ENCODE measurements at places on chromosomes 2 and 18.

GRCh38 chr2:204655626-204656025, 110.4 kb downstream of the PARD3B start:
- DNase-seq: no peak

DNA sequence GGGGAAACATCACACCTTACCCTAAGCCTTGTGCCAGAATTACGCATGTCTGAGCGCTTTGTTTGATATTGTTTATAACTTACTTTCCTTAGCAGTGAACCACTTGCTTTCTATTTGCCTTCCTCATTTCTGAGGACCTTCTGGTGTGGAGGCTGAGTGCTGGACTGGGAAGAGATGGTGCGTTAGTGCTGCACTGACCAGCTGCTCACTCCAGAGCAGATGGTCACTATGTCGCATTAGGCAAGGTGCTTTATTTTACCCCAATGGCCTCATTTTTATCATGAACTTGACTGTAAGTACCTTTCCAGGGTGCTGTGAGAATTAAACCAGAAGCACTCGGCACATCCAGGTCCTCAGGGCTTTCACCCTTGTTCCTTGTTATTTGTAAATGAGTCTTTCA, 46.6 kb upstream of the TMEM18 start:
- DNase-seq: no peak

DNA sequence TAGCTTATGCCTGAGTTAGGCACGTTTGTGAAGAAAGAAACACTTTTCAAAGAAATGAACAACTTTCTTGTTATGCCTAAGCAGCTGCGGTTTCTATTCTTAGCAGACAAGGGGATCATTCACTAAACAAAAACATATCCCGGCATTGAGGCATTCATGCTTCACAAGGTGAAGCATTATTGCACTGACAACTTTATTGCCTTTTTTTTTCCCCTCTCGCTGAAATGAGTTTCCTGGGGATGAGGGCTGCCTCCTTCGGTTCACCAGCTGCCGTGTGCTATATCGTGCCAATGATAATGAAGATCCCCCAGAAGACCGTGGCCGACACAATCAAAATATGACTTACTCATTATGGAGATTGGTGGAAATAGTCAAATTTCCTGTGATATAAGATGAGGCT, 288.2 kb upstream of the ST6GAL2 start:
- no peak for DNase-seq

DNA sequence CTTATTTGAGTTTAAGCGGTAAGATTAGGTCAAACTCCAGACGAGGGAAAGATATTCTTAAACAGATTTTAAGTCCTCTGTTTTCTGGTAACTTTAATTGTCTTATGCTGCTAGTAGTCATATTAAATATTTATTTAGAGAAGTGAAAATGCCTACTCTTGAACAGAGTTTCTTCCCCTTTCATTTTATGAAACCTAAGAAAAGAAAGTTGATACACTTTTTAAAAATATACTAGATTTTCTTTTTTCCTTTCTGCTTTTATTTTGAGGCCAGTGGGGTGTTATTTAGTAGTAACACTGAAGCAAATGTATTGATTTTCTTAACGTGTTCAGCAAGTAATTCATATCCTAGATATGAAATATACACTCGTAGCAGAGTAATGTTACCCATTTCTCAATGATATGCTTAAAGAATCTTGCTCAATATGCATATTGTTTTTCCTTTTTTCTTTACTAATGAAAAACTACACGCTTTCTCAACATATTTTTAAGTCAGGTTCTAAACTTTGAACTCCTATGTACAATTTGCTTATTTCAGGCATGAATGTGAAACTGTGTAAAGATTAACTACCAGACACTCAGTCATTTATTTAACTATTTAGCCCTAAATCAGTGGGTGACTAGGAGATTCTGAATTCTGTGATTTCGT, 691 bp downstream of the KYNU start:
- no peak for DNase-seq

- DNase-seq: no peak
These were observed 202.7 kb downstream of the MTX2 start for GRCh38 chr2:176471949-176472348.

GRCh38 chr2:180978903-180979748, 1.3 kb upstream of the UBE2E3 start:
- no peak for DNase-seq

GRCh38 chr2:22991844-22992243, 393.1 kb upstream of the KLHL29 start:
- DNase-seq: no peak

- DNase-seq: no peak
These were observed 21.2 kb downstream of the STAMBP start for GRCh38 chr2:73850009-73850408.

- DNase-seq: no peak
These were observed 87.9 kb downstream of the INHBB start for GRCh38 chr2:120433816-120434290.

- no peak for DNase-seq
These were observed 100.1 kb downstream of the WDPCP start for GRCh38 chr2:63488118-63488713.

GRCh38 chr2:132825601-132826000, 155.6 kb upstream of the LYPD1 start:
- no peak for DNase-seq

GRCh38 chr18:74651327-74652128, 53.9 kb downstream of the ZNF407 start:
- DNase-seq: no peak

GRCh38 chr2:195642027-195642678, 14.9 kb upstream of the SLC39A10 start:
- no peak for DNase-seq

DNA sequence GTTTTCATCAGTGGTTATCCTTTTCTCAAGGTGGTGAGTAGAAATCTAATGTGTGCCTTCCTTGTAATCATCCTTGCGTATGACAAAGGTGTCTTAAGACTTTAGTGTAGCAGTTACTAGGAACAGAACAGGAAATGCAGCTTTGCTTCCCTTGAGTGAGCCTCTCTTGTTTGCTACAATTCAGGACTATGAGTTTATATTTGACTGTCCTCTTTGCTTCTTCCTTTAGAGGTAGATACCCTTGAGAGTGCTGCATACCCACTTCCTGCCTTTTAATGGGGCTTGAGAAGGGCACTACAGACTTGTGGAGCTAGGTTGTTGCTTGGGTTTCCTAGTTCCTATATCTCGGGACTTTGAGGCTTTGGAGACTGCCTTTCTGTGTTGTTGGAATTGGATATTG, 3.8 kb downstream of the KCNJ13 start:
- DNase-seq: no peak

DNA sequence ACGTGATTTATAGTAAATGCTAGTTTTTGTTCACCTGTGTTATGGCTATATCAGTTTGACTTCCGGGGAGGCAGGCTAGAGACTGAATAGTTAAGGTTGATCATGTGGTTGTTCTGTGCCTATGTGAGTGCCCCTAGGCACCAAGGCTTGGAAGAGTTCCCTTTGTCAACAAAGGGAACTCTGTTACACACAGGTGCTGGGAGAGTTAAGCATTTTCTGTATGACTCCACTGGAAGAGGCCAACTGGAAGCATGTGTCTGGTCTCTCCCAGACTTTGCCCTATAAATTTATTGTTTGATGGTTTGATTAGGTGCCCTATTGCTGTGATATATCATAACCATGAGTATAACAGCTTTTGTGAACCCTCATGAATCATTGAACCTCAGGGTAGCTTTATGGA, 63.8 kb downstream of the ARL6IP6 start:
- DNase-seq: no peak

DNA sequence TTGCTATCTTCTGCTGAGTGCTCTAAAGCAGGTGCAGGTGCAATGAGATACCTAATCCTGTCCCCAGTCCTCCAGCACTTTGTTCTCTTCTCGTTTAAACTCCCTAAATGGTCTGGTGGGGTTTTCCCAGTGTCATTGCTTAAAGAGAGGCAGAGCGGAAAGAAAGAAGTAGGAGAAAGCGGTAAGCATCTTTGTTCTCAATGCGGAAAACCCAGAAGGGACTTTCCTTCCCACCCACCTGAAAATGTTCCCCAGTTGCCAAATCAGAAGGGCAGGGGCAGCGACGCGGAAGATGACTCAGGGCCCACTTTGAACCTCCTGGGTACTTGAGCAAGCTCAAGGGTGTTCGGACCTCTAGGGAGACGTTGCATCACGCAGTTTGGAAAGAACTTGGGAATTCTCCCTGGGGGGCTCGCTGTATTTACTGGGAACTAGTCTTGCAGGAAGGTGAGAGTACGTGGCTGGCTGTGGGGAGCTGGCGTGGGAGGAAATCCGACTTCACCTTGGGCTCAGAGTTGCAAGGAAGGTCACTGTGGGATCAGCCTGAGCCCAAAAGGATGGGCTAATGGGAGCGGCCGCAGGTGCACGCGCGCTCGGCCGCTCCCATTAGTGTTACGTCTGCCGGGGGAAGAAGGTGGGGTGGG, 589 bp upstream of the SGPP2 start:
- DNase-seq: peak; percentile 48

DNA sequence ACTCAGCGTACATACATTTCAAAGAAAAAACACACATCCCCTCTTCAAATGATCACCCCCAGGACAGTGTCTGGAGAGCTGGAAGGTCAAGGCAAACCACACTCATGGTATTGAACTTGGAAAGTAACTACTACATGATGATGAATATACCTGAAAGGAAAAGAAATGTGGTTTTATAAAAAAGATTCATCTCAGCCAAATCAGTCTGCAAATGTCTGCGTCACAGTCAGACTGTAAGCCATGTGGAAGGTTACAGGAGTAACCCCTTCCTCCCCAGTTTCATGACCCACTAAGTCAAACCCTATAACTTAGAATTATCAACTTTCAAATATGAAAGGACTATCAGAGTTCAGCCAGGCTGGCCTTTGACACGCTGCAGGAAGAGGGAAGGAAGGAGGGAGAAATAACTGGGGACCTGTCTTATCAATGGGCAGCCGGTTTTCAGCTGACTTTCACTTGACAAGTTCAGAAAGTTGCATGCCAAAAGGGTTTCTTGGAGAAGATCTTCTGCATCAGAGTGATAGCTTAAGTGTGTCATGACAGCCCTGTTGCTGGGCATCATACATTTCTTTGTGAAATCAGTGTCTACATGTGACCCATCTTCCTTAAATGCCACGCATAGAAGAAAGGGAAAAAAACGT, 7.0 kb upstream of the BMP10 start:
- DNase-seq: no peak

DNA sequence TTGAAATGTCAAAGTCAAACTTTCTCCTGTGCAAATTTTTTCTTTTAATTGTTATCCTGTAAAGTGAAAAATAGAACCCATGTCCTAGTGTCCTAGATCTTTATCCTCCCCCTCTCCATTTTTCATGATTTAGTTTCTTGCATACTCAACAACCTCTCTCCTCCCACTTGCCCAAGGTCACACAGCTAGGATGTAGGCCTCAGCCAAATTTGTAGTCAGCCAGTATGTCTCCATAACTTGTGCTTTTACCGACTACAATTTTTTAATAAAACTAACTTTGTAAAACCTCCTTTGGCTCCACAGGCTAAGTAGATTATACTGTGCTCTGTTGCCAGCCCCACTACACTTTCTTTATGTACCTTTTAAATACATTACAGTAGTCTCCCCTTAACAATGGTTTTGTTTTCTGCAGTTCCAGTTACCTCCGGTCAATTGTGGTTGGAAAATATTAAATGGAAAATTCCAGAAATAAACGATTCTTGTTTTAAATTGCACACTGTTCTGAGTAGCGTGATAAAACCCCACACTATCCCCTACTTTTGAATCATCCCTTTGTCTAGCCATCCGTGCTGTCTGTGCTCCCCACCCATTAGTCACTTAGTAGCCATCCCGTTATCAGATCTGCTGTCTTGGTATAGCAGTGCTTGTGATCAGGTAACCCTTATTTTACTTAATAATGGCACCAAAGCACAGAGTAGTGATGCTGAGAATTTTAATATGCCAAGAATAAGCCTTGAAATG, 22.8 kb downstream of the GULP1 start:
- DNase-seq: no peak

DNA sequence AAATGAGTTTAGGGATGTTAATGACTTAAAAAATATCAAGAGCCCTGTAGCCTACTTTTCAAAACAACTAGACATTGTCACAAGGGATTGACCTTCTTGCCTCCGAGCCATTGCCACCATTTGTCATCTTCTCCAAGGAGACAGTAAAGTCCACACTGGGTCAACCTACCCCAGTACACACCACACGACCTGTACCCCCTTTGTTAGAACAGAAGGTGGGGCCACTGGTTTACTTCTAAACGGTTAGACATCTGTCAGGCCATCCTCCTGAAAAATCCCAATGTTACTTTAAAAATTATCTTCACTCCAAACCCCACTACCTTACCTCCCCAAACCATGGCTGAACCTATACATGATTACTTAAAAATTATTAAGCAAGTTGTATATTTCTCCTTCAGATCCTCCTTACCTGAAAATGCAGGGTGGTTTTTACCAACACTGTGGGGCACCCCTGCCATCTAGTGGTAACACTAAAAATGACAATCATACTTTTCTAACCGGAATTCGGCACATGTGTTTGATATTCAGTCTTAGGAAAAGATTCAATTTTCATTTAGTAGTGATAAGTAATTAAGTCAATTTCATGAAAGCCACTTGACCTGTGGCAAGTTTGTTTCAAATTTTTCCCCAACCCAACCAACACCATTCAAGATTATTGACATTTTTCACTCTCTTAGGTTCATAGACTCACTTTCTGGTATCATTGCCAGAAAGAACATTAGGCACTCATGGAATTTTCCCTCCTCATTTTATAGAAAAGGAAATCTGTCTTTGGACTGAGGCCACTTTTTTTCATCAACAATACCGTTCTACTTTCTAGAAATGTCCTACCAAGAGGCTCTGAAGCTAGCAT, 265.3 kb upstream of the PKDCC start:
- peak; percentile 3 for DNase-seq

- DNase-seq: no peak
These were observed 22.8 kb upstream of the ASB18 start for GRCh38 chr2:236286873-236287545.

- no peak for DNase-seq
These were observed 414.3 kb upstream of the HS6ST1 start for GRCh38 chr2:128732976-128733431.

GRCh38 chr2:85795331-85796045, 41.7 kb downstream of the ATOH8 start:
- DNase-seq: no peak

- no peak for DNase-seq
These were observed 62.9 kb downstream of the FHOD3 start for GRCh38 chr18:36360256-36360909.

DNA sequence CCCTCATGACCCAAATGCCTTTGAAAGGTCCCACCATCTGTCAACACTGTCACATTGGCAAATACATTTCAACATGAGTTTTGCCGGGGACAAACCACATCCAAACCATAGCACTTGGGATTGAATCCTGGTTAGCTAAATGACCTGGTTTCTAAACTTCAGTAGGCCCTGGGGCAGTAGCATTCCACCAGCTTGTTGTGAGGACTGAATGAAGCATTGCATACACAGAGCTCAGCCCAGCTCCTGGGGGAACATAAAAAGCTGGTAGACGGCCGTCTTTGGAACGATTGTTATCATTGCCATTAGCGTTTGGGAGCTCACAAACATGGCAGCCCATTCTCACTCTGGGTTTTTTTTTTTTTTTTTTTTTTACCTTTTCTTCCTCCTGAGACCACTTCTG, 57.5 kb upstream of the CXCR4 start:
- DNase-seq: no peak

Data from activated T-cell treated with anti-CD3 and anti-CD28 coated beads for 48 hours (primary cell).